Fibroblast of skin of right quadriceps (primary cell): ENCODE measurements at places on chromosomes 1 and 21.

DNA sequence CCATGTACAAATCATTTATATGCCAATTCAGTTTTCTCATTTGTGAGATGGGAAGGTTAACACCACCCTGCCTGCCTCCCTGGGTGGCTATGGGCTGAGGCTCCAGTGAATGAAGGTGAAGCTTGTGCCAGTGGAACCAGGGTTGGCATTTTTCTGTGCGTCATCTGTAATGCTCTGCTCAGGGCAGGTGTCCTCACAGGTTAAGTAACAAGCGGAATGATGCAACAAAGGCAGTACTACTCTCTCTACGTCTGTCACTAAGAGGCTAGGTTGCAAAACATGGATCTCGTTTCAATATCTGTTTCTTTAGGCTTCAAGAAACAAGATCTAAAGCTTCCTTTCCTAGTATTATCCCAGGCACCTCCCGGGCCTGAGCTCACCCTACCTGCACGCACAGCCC is 67.0 kb upstream of the ZNF648 start:
- DNase-seq: no peak

GRCh38 chr1:184191181-184191621 is 139.7 kb downstream of the TSEN15 start:
- DNase-seq: peak; percentile 91

- peak; percentile 32 for DNase-seq
Observed at GRCh38 chr1:231628207-231628876, 1.8 kb downstream of the DISC1 start.

GRCh38 chr21:29056005-29056404 is 17.4 kb downstream of the CCT8 start:
- no peak for DNase-seq

- no peak for DNase-seq
Observed at GRCh38 chr1:232986527-232986922, 36.1 kb downstream of the NTPCR start.

GRCh38 chr1:59967780-59968179 is 41.2 kb upstream of the CYP2J2 start:
- DNase-seq: no peak

DNA sequence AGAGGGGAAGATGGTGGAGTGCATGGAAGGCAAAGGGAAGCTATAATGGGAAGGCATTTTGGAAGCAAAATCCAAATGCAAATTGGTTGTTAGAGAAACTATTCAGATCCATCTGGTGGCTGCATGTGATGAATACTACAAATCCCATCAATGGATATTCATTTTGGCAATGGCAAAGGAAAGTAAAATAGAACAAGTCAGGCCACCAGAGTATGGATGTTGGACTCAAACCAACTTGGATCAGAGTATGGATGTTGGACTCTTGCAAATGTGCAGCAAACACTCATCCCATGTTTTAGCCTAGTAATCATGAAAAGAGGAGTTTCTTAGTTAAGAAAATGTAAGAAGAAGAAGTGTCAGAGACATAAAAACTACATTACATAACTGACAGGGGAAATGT is 289.6 kb upstream of the DAB1 start:
- no peak for DNase-seq

DNA sequence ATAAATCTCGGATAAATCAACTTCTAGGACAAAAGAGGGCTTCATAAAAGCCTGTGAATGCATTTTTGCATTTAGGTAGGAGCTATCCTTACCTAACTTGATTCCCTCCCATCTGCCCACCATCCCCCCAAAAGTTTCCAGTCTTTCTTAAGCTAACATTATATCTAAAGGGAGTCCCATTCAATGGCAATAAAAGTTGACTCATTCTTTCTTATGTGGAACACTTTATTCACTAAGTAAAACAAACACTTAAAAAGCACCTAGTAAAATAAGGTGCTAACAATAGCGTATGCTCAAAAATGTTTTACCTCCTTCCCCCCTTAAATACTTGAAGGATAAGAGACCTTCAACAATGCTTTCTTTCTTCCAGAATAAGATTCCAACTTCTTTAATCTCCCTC is 83.8 kb downstream of the GON4L start:
- DNase-seq: no peak

- DNase-seq: no peak
Observed at GRCh38 chr1:26833432-26834405, 7.2 kb downstream of the ZDHHC18 start.

- no peak for DNase-seq
Observed at GRCh38 chr1:54609301-54609921, 13.9 kb downstream of the FAM151A start.

DNA sequence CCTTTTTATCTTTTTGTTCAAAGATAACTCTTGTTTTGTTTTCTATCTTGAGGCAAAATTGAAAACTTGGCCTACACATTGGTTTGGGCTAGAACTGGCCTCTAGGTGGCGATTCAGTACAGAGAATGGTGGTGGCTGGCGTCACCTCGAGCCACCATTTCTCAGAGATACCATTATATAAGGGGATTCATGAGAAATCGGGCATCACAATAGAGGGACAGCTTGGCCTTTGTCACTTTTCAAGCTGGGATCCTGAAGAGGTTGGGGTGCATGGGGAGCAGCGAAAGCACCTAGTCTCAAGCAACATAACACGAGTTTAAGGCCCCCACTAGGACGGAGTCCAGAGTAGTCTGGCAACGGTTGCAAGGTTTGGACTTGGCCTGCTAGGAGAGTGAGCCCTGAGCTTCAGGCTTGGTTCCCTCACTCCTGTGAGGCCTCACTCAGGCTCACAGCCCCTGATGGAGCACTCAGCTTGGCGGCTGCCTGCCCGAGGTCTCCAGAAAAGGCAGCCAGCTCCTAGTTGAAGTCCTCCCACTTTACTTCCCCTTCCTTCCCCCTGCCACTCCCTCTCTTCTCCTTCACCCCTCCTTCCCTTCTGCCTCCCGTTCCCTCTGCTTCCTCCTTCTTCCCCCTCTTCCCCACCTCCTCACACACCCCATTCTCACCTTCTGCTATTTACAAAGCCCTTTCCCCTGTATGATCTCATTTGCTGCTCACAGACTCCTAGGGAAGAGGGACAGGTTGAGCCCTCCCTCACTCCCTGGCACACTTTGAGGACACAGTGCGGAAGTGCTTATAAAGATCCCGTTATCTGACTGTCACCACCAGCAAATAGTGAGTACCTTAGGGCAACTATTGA is 67.8 kb downstream of the LRIG2 start:
- DNase-seq: peak; percentile 63

GRCh38 chr1:94501935-94502334 is 39.6 kb downstream of the F3 start:
- no peak for DNase-seq

GRCh38 chr21:43900690-43901089 is 35.7 kb downstream of the AGPAT3 start:
- no peak for DNase-seq

DNA sequence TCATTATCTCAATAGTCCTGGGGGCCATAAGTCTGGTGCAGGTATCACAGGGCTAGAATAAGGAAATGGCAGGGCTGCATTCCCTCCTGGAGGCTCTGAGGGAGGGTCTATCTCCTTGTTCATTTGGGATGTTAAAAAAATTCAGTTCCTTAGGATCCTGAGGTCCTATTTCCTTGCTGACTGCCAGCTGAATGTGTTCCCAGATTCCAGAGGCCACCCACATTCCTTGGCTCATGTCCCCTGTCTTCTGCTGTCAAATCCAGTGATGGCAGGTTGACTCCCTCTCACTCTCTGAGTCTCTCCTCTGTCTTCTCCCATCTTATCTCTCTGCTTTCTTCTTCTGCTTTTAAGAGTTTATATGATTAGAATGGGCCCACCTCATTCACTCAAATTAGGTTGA is 400.6 kb downstream of the PTPRU start:
- no peak for DNase-seq

- DNase-seq: peak; percentile 36
Observed at GRCh38 chr1:145846201-145846612, 777 bp downstream of the NUDT17 start.

DNA sequence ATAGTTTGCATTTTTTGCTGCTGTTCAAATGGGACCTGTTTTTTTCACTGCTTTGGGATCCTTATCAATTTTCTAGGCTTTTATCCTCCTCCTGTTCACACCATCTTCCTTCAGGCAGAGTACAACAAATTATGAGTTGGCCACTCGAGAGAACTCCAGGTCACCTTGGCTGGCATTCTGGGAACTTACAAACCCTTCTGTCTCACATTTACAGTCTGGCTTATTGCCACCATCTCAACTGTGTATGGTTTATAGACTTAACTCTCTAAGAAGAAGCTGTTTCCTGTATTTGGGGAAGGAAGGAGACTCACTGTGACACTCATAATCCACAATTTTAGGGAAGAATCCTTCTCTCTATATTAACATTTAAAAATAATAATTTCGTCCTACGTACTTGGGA is 5.4 kb upstream of the ZNF691 start:
- no peak for DNase-seq

DNA sequence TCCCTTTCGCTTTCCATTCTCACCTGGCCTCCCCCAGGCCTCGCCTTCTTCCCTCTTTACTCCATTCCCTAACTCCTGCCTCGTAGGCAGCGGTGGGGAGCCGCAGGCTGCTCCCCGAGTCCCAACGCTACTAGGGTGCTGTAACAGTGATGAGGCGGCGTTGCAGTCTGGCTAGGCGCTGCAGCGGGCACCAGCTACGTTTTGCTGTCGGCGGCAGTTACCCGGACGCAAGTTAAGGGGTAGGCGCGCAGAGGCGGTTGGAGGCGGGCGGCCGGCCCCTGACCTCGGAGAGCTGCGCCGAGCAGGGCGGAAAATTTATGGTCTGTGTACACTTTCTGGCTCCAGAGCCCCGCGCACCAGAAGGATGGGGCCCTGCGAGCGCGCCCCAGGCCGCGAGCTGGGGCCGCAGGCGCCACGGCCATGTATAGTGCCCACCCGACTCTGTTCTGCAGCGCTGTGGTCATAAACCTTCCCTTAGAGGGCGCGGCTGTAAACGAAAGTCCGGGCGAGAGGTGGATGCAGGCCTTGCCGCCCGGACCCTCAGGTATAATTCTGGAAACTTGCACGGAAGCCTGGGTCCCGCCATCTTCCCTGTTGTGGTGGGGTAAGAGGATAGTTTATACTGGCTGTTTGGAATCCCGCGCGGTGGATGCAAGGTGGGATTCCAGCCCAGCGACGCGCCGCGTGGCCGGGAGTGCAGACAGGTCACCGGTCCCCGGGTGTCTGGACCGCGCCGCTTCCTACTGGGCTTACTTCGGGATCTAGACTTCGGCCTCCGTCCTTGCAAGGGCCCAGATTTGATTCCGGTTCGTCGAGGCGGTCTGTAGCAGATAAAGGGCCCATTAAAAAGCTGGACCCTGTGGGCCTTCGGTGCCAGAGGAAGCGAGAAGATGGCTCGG is 15.0 kb downstream of the HLX start:
- no peak for DNase-seq

GRCh38 chr21:34983680-34984086 is 65.4 kb downstream of the RUNX1 start:
- DNase-seq: peak; percentile 77

GRCh38 chr21:14913638-14914037 is 151.2 kb downstream of the NRIP1 start:
- no peak for DNase-seq

DNA sequence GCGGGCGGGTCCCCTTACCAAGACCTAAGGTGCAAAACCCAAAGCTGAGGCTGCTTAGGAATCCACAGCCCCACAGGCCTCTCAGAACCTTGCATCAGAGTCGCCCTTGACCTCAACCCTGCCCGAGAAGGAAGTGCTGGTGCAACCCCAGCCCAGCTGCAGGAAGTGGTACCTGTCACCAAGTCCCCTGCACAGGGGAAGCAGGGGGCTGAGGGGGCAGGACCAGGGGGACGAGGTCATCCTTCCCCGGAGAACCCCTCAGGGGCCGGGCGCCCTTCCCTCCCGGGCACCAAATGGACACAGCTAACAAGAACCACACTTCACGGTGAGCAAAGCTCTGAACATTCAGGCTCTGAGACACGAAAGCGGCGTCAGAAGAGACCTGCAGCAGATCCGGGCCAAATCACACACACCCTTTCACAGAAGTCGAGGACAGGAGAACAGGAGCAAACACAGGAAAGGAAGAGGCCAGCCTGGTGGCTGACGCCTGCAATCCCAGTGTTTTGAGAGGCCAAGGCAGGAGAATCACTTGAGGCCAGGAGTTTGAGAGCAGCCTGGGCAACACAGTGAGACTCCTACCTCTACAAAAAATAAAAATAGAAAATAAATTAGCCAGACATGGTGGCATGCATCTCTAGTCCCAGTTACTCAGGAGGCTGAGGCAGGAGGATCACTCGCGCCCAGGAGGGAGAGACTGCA is 6.4 kb downstream of the ITGB2 start:
- DNase-seq: no peak

- peak; percentile 94 for DNase-seq
Observed at GRCh38 chr1:153790966-153791647, 15.9 kb downstream of the SLC27A3 start.

GRCh38 chr1:36358514-36359084 is 27.1 kb downstream of the STK40 start:
- no peak for DNase-seq

DNA sequence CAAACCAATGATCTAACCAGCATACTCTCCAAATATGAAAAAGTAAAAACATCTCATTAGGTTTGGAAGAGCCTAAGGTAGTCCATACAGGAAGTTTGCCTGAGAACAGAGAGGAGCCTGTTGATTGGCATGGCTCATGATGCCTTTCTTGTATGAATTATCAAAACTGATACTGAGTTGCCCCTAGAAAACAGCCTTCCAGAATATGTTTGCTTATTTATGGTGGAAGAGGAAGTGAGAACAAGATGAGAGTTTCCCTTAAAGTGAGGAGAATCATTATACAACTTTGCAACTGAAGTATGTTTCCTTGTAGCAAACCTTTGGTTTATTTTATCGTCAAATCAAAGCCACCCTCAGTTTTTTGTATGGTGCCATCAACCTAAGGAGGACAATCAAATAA is 23.8 kb upstream of the KIAA1614 start:
- DNase-seq: no peak

- DNase-seq: peak; percentile 54
Observed at GRCh38 chr1:12460911-12461621, 156.9 kb downstream of the DHRS3 start.

GRCh38 chr1:158840236-158840635 is 9.1 kb downstream of the MNDA start:
- no peak for DNase-seq

- DNase-seq: no peak
Observed at GRCh38 chr1:56132520-56132919, 446.8 kb downstream of the PLPP3 start.

DNA sequence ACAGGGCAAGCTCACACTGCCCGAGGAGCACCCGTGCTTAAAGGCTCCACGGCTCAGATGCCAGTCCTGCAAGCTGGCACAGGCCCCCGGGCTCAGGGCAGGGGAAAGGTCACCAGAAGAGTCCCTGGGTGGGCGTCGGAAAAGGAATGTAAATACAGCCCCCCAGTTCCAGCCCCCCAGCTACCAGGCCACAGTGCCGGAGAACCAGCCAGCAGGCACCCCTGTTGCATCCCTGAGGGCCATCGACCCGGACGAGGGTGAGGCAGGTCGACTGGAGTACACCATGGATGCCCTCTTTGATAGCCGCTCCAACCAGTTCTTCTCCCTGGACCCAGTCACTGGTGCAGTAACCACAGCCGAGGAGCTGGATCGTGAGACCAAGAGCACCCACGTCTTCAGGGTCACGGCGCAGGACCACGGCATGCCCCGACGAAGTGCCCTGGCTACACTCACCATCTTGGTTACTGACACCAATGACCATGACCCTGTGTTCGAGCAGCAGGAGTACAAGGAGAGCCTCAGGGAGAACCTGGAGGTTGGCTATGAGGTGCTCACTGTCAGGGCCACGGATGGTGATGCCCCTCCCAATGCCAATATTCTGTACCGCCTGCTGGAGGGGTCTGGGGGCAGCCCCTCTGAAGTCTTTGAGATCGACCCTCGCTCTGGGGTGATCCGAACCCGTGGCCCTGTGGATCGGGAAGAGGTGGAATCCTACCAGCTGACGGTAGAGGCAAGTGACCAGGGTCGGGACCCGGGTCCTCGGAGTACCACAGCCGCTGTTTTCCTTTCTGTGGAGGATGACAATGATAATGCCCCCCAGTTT is 1.3 kb downstream of the CELSR2 start:
- no peak for DNase-seq
